ENCODE measurements at places on chromosomes 1 and 21. TPM values are rescaled to one million over a fixed set of nuclear protein-coding genes. Genes with fewer than 3 reads are reported as not detected.

Gene E2F2
- total RNA-seq = 0.36 TPM

Gene OLIG1
- total RNA-seq = not detected

Gene SPRR2G
- not detected for total RNA-seq

Gene CHI3L1
- 0.28 TPM for total RNA-seq

Gene CA14
- not detected for total RNA-seq

Gene FAM177B
- not detected for total RNA-seq

Gene TSSK3
- not detected for total RNA-seq

Gene TNFRSF8
- total RNA-seq = under 0.01 TPM

Gene DPM3
- 29.0 TPM for total RNA-seq

Gene ZBTB8B
- not detected for total RNA-seq

Gene LCE2C
- not detected for total RNA-seq

Gene WLS
- total RNA-seq = 157 TPM

Gene TBX15
- not detected for total RNA-seq

Gene CFAP126
- not detected for total RNA-seq

Gene SLAMF9
- 0.28 TPM for total RNA-seq

Gene CD34
- not detected for total RNA-seq

Gene SHISAL2A
- total RNA-seq = not detected

Gene SLC6A17
- 0.54 TPM for total RNA-seq

Gene DNASE2B
- not detected for total RNA-seq

Gene FALEC
- not detected for total RNA-seq

Gene CASZ1
- 0.18 TPM for total RNA-seq

Gene IRF6
- total RNA-seq = 2.9 TPM

Measured in IMR-90 (cell line).